ENCODE measurements at places on chromosomes 7 and 10.

- no peak for DNase-seq
These were observed 914 bp downstream of the SDHAF3 start for GRCh38 chr7:97118306-97118917.

DNA sequence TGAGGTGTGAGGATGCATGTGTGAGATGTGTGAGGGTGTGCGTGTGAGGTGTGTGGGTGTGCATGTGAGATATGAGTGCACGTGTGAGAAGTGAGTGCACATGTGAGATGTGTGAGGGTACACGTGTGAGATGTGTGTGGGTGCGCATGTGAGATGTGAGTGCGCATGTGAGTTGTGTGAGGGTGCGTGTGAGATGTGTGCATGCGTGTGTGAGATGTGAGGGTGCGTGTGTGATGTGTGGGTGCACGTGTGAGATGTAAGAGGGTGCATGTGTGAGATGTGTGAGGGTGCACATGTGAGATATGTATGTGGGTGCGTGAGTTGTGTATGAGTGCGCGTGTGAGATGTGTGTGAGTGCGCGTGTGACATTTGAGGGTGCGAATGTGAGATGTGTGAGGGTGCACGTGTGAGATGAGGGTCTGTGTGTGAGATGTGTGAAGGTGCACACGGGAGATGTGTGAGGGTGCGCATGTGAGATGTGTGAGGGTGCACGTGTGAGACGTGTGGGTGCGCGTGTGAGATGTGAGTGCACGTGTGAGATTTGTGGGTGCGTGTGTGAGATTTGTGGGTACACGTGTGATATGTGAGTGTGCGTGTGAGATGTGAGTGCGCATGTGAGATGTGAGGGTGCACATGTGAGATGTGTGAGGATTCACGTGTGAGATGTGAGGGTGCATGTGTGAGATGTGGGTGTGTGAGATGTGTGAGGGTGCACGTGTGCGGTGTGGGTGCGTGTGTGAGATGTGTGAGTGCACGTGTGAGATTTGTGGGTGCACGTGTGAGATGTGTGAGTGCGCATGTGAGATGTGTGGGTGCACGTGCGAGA is 30.5 kb downstream of the PPIF start:
- DNase-seq = no peak

DNA sequence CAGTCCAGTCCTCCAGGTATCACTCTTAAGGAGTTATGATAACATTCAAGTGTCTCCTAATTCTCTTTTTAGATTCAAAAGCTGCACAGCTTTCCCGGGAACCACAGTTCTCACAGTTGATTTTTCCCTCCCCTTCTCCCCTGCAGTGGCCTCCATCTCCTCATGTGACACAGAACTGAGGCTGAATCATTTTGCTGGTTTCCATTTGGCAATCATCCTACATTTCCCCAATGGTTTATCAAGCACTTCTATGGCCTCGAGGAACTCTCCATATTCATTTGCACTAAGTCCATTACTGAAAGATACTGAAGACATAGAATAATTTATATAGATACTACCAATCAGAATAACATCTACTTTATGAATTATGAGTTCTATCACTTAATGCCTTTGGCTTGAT is 484.9 kb downstream of the GPAM start:
- no peak for DNase-seq

- no peak for DNase-seq
These were observed 292.4 kb upstream of the VWC2 start for GRCh38 chr7:49481075-49481474.

- DNase-seq = no peak
These were observed 11.4 kb upstream of the HSPA12A start for GRCh38 chr10:116753759-116754158.

DNA sequence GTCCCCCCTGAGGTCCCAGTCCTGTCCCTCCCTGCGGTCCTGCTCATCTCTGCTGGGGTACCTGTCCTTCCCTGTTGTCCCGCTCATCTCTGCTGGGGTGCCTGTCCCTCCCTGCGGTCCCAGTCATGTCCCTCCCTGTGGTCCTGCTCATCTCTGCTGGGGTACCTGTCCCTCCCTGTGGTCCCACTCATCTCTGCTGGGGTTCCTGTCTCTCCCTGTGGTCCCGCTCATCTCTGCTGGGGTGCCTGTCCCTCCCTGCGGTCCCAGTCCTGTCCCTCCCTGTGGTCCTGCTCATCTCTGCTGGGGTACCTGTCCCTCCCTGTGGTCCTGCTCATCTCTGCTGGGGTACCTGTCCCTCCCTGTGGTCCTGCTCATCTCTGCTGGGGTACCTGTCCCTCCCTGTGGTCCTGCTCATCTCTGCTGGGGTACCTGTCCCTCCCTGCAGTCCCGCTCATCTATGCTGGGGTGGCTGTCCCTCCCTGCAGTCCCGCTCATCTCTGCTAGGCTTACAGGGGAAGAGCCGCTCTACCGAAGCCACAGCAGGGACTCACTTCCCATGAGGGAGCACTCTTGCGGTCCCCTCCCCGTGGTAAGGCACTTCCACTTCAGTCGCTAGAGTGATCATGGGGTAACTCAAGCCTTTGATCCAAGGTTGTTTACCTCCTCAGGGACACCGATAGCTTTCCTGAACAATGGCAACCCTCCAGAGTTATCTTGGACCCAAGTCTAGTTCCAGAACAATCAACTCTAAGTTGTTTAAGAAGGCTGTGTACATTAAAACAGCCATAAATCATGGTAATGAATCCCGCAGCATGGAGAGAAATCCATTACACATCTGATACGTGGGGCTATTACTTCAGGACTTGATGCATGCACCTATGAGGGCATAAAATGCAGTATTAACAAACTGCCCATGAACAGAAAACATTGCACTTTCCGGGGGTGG is 46.8 kb upstream of the MNX1 start:
- DNase-seq = no peak

GRCh38 chr7:44805950-44806349 is 9.5 kb downstream of the PPIA start:
- DNase-seq = no peak

DNA sequence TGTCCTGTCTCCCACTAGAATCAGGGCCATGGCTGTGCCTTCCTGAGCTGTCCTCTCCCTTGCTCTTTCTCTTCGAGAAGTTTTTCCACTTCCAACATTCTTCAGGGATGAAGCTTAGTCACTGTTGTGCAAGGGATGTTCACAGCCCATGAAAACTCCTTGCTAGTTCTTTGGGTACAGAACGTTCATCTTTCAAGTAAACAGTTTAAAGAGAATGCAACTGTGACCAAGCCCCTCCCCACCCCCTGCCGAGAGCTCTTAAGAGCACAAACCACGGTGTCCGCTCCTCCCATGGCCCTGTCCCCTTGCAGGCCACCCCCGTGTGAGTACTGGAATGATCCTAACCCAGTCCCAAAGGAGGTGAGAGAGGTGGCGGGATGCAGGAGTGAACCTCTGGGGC is 161.1 kb upstream of the RHEB start:
- DNase-seq = no peak

GRCh38 chr7:144256112-144256511 is 8.5 kb downstream of the OR2A7 start:
- no peak for DNase-seq

- DNase-seq = no peak
These were observed 412 bp upstream of the PPIA start for GRCh38 chr7:44796034-44796503.

GRCh38 chr10:97407211-97407951 is 6.2 kb upstream of the RRP12 start:
- peak; percentile 62 for DNase-seq

DNA sequence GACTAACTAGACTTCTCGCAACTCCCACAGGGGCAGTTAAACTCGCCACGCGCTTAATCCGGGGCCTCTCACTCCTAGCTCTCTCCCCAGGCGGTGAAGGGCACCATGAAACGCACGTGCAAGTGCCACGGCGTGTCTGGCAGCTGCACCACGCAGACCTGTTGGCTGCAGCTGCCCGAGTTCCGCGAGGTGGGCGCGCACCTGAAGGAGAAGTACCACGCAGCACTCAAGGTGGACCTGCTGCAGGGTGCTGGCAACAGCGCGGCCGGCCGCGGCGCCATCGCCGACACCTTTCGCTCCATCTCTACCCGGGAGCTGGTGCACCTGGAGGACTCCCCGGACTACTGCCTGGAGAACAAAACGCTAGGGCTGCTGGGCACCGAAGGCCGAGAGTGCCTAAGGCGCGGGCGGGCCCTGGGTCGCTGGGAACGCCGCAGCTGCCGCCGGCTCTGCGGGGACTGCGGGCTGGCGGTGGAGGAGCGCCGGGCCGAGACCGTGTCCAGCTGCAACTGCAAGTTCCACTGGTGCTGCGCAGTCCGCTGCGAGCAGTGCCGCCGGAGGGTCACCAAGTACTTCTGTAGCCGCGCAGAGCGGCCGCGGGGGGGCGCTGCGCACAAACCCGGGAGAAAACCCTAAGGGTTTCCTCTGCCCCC is 19.5 kb downstream of the WNT8B start:
- DNase-seq = peak; percentile 57

DNA sequence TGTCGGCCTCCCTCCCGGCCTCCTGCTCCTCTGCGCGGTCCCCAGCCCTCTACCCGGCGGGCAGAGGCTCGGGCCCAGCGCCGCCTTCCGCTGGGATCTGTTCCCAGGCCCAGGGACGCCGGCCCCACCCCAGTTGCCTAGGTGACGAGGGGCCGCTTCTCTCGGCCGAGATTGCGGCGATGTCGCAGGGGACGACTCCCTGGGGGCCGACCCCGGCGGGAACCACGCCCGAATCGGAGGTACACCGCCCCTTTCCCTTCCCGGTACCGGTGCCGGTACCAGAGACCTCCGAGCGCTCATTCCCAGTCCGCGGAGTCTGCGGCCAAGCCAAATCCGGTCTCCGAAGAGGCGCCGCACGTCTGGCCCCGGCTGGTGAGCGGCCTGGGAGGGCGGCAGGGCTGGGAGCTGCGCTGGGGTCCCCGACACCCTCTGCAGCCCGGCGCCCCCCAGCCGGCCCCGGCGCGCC is at the start of gene CABCOCO1:
CABCOCO1 (plus strand) TSS at position 136 of the 466 bp plus-strand sequence; CDS start at position 180, 44 bp downstream.
- DNase-seq = no peak

GRCh38 chr10:81081887-81082620 is 544.4 kb downstream of the SH2D4B start:
- DNase-seq = no peak
